Stimulated activated CD4-positive, alpha-beta T cell treated with anti-CD3 and anti-CD28 coated beads, Interleukin-15, amount 100 ng/mL, for 24 hours (primary cell): ENCODE measurements at places on chromosomes 7 and 10.

GRCh38 chr7:156046031-156046560 lies 233.8 kb upstream of the SHH start:
- no peak for DNase-seq

DNA sequence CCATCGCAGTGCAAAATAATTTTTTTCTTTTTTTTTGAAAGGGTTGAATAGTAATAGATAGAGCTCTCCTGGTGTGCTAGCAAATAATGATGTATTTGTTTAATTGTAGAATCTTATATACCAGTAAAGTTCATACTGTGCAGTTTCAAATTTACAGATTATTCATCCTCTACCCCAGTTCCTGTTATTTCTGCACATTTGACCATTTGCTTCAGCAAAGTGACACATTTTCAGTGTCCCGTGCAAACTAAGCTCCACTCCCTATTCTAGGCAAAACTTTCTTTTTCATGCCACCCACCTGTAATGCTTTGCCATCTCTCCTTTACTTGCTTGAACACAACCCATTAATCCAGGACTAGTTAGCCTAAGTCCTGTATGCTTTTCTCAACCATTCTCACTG lies 43.0 kb downstream of the SHOC2 start:
- DNase-seq = no peak

- DNase-seq = peak; percentile 34
These were observed 1175.3 kb downstream of the GATA3 start for GRCh38 chr10:9229702-9230244.

- DNase-seq = no peak
These were observed 56.3 kb downstream of the CCNY start for GRCh38 chr10:35392482-35393228.

DNA sequence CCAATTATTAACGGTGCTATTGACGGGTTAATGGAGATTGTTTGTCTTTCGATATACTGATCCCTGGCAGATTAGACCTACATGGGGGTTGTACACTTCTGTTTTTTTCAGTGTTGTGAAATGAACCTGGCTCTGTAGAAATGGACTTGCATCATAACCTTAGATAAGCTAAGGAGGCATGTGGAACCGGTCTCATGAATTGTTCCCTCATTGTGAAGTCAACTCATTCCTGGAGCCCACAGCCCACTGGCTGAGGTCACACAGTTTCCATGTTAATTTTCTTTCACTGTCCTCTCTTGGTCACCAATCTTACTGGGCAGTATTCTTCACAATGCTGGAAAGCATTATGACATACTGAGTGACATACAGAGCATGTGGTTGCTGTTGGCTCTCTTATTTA lies 202.8 kb downstream of the BMPER start:
- no peak for DNase-seq

DNA sequence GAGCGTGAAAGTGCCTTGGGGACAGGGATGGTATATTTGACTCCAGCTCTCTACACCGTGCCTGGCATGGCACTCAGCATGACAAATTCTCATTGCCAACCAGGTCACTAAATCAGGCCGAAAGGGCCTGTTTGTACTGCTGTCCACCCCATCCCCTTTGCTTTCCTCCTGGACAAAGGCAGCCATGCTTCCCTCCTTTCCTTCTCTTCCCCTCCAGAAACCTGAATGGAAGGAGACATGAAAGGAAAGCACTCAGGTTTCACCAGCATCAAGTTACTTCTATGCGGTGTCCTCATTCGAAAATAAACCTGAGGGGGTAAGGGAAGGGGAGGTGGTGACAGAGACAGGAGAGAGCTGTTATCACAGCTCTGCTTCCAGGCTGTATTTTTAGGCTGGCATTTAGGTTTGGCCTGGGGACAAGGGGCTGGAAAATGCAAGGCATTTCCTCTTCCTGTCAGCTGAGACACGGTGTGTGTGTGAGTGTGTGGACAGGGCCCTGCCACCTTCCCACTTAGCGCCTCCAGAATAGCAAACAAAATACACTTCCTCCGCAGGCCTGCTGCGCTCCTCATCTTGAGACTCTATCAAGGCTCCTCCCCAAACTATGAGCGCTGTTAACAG lies 79.9 kb upstream of the COL13A1 start:
- DNase-seq = no peak
